ENCODE measurements at places on chromosomes 5 and 9. TPM values are rescaled to one million over a fixed set of nuclear protein-coding genes. Genes with fewer than 3 reads are reported as not detected.
A peak's percentile ranks its signal among the peaks of the same experiment; 100 is the strongest.

DNA sequence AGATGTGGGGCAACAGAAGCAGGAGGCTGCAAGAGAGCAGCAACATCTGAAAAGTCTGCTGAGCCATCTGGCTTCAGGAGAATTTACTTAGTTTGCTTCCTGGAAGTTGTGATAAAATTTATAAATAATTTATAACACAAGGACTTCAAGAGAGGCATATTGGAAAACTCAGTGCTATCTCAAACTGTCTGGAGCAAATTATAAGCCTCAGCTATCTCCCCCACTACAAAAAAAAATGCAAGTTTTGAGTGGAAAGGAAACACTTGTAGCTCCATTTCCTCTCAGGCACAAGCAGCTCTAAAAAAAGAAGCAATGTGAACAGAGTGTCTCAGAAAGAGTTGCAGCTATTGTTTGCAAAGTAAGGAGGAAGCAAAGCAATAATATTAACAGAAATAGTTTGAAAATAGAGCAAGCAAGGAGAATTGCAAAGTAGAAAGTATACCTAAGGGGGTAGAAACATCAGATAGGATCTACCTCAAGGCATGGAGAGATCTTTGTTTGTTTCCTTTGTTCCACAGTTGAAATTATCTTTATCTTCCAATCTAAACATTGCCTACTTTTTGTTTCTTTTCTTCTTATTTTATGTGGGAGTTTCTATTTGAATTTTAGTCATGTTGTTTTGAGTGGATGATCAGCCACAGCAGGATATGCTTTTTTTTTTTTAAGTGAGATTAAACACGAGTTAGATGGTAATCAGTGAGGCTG lies 55.9 kb upstream of the IL6ST start:
- DNase-seq, result peak; percentile 85

- DNase-seq, result no peak
Measured at GRCh38 chr5:1818784-1819183, 17.6 kb downstream of the NDUFS6 start.

The MOB3B gene
- total RNA-seq, result 0.85 TPM

- no peak for DNase-seq
Measured at GRCh38 chr5:166961028-166961427, 1330.4 kb upstream of the WWC1 start.

The SLC6A7 gene
- not detected for total RNA-seq

The BARHL1 gene
- not detected for total RNA-seq

The ISCA1 gene
- 30.3 TPM for total RNA-seq

DNA sequence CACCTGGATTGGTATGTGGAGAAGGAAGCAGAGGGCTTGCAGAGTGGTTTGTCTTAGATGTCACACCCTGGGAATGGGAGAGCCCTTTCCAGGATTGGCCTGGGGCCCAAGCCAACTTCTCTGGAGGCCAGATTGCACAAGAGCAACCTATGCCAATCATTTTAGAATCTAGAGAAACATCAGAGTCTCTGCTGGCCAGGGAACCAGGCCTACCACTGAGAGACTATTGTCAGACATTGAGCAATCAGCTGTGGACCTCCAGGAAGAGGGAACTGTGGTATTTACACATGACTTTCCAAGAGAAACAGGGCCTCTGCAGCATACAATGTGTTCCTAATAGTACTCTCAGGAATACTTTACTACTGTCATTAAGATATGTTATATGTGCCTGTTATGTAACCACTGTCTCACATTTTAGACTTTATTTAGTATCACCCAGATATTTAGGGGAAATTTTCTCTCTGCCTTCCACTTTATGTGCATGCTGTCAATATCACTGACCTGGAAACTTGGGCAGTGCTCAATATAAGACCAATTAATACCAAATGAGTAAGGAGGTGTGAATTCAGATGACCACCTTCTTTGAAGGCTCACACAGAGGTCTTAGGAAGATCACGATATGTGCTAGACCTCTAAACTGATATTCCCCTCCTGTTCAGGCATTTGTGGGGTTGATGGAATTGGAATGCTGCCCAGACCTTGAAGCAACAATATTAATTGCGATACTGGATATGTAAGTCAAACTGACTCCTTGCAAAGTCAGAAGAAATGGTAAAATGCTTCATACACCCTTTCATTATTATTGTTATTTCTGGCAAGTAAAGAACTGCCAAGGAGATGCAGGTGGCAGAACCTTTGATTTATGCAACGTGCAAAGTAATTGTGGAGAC lies 20.5 kb upstream of the CCL28 start:
- DNase-seq, result no peak

- no peak for DNase-seq
Measured at GRCh38 chr5:6319116-6319515, 59.2 kb downstream of the MED10 start.

DNA sequence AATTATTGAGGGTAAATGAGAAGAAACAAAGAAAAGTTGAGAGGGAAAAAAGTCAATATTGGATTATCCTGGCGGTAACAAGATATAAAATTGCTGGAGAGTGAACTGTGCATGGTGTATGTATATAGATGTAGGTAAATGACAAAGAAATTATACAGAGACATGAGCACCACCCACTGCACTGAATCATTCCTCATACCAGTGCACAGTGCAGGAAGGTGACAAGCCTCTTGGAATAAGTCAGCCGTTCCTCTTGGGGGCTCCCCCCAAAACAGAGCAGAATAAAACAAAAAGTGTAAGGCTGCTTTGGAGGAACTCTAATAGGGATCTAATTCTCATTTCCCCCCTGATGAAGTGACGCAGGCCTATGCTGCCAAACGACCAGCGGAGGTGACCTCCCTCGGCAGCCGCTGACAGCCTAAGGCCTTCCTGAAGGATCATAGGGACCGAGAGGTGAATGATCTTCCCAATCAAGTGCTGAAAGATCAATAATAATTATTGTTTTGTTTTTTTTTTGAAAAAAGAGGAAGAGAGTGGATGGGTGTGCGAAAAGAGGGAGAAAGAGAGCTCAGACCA lies 245.0 kb downstream of the PSAT1 start:
- DNase-seq, result no peak

DNA sequence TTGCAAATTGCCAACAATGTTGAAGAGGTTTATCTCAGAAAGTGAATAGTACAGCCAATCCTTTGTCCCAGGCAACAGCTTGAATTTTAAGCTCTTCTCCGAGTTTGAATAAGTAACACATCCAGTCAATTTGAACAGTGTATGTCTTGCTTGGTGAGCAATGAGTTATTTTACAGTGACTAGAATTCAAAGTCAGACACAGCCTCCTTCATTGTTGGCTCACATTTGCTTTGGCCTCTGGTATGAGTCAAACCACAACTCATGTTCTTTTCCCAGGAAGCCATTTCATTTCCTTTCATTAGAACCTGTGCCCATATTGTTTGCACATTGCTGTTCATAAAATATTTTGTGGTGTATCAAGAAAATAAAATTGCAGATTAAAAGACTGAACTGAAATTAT lies 622.0 kb upstream of the DAB2 start:
- peak; percentile 83 for DNase-seq

GRCh38 chr5:135372654-135373381 lies 26.2 kb downstream of the MACROH2A1 start:
- no peak for DNase-seq

- no peak for DNase-seq
Measured at GRCh38 chr5:35561396-35561795, 56.3 kb upstream of the SPEF2 start.

- no peak for DNase-seq
Measured at GRCh38 chr5:165029099-165029870, 1523.9 kb downstream of the MAT2B start.

GRCh38 chr5:145979270-145980223 lies 43.2 kb downstream of the SH3RF2 start:
- DNase-seq, result no peak

- DNase-seq, result peak; percentile 53
Measured at GRCh38 chr5:65482296-65482735, 596 bp upstream of the ADAMTS6 start.

DNA sequence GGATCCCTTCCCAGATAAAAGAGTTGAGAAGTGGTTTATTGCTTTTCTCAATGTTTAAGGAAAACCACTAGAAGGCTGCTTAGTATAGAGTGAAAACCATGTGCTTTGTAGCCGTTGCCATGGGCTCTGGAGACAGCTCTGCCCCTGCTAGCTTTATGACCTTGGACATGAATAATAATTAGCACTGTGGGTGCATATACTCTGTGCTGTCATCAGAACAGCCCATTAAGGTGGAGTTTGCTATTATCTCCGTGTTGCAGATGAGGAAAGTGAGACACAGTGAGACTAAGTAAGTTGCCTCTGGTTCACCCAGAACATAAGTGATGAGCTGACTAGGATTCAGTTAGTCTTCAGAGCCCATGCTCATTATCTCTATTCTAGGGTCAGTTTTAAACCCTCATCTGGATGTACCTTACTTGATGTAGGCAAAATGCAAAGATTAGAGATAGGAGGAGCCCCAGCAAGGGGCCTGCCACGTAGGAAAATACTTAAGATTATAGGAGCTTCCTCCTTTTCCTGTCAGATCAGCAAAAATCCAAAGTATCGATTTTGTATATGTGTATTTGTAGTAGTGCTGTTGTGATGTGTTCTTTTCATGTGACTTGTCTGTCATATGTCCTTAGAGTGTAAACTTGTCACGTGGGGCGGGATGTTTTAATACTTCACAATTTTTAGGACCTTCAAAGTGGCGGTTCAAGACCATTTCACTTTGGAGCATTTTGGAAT lies 102.5 kb downstream of the TLE4 start:
- DNase-seq, result no peak

DNA sequence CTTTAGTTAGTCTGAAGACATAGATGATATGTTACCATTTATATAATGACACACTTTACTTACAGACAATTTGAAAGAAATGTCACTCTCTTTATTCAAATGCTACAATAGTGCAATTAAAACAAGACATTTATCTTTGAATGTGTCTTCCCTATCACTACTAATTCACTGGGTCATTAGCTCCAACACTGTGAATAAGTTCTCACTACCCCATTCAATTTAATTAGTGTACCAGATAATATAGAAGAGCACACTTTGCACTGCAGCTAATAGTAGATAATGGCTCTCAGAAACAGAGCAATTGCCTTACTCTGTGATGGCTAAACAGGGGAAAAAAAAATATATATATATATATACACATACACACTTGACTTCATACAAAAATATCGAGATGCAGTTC lies 497.0 kb downstream of the DTWD2 start:
- no peak for DNase-seq

GRCh38 chr5:112737070-112737462 lies 619 bp upstream of the APC start:
- DNase-seq, result peak; percentile 14

The DOCK8 gene
- 6.8 TPM for total RNA-seq

- DNase-seq, result peak; percentile 66
Measured at GRCh38 chr5:78056901-78057514, 237.5 kb downstream of the AP3B1 start.

DNA sequence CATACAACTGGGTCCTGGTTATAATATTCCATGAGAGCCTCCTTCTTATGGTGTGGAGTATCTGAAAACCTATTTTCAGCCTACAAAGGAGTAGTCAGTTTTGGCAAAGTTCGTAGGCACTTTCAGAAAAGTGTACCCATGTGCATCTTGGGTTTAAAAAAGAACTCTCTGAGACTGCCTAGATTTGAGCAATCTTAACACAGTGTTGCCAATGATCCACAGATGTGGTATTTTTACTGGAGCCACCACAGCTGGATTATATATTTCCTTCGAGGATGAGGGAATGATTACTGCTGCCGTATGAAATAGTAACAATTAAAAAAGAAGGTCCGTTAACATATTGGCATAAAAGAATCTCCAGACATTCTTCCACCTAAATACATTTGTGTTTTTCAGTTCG lies 1.1 kb downstream of the PALM2AKAP2 start:
- DNase-seq, result no peak

DNA sequence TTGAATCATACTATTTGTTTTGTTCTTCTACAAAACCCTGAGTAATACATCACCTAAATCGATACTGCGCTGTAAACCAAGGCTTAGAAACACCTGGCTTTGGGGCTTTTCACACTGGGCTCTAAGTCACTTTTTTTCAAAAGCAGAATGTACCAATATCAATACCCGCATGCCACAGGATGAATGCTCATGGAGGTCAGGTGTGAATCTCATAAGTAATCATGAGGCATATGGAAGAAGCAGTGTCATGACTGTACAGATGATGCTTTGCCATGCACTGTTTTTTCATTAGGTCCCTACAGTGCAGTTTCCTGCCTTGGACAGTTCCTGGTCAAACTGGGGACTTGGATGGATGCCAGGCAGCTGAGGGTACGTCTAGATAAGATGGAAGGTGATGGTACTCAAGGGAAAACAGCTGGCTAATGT lies 49.0 kb upstream of the ATG10 start:
- no peak for DNase-seq

The C5 gene
- total RNA-seq, result 2.2 TPM

The DMGDH gene
- 1.4 TPM for total RNA-seq

DNA sequence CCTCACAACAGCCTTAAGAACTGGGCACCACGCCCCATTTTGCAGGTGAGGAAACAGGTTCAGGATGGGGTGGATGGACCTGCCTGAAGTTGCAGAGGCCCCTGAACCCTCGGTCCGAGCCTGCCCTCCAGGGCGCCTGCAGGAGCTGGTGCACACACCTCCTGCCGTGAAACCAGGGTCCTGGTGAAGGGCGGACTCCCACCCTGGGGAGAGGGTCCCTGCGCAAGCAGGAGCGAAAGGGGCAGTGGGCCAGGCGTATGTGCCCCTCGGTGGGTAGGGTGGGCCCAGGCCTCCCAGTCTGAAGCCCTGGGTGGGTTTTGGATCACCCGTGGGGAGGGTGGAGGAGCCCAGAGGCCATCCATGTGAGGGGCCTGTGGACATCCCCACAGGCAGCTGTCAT lies 37.9 kb downstream of the HK3 start:
- no peak for DNase-seq

Data from dermis blood vessel endothelial cell (primary cell).